Nasal cavity respiratory epithelium epithelial cell of viscerocranial mucosa (primary cell): ENCODE measurements at places on chromosomes 6 and 20. TPM values are rescaled to one million over a fixed set of nuclear protein-coding genes. Genes with fewer than 3 reads are reported as not detected.

Gene NOTCH4
- total RNA-seq: 0.28 and 0.34 TPM in 2 replicates

Gene BPIFB4
- not detected in 2 replicates for total RNA-seq

Gene COL20A1
- under 0.01 and 0.07 TPM in 2 replicates for total RNA-seq

Gene EPM2A
- total RNA-seq: 4.4 and 4.5 TPM in 2 replicates

Gene ID1
- total RNA-seq: 248 and 435 TPM in 2 replicates

Gene COL21A1
- 9.8 and 9.9 TPM in 2 replicates for total RNA-seq

Gene BPIFA1
- total RNA-seq: 24.0 TPM in 1 of 2 replicates, not detected in the other

Gene CCDC170
- under 0.01 and 0.07 TPM in 2 replicates for total RNA-seq

Gene KIF25
- not detected in 2 replicates for total RNA-seq

Gene LTA
- total RNA-seq: not detected in 2 replicates

Gene MAPK13
- total RNA-seq: 55.0 and 86.6 TPM in 2 replicates

Gene SPATA25
- total RNA-seq: 0.34 and 1.00 TPM in 2 replicates

Gene RALGAPB
- 32.5 and 51.0 TPM in 2 replicates for total RNA-seq

Gene TRIM26
- total RNA-seq: 42.4 and 71.5 TPM in 2 replicates

Gene TPX2
- total RNA-seq: 2.6 and 3.1 TPM in 2 replicates

Gene PHACTR2
- 36.5 and 76.6 TPM in 2 replicates for total RNA-seq

Gene CRISP2
- total RNA-seq: not detected in 2 replicates

Gene CLPSL1
- not detected in 2 replicates for total RNA-seq

Gene GUCA1A
- not detected in 2 replicates for total RNA-seq

Gene NMBR
- total RNA-seq: under 0.01 TPM in 1 of 2 replicates, not detected in the other

Gene C6orf58
- total RNA-seq: not detected in 2 replicates

Gene ITPR3
- 118 and 271 TPM in 2 replicates for total RNA-seq

Gene WFDC13
- total RNA-seq: not detected in 2 replicates

Gene PRKN
- total RNA-seq: 1.0 and 1.9 TPM in 2 replicates

Gene RAET1L
- total RNA-seq: 5.1 and 9.3 TPM in 2 replicates

Gene PPIL6
- total RNA-seq: 8.6 and 21.2 TPM in 2 replicates

Gene PSMB9
- total RNA-seq: 1.4 and 8.9 TPM in 2 replicates

Gene WFDC10A
- total RNA-seq: not detected in 2 replicates

Gene DUSP15
- total RNA-seq: 0.34 TPM in 1 of 2 replicates, not detected in the other

Gene IRAK1BP1
- total RNA-seq: 2.1 and 5.6 TPM in 2 replicates

Gene RPN2
- total RNA-seq: 224 and 279 TPM in 2 replicates

Gene ZSWIM1
- 3.8 and 5.2 TPM in 2 replicates for total RNA-seq

Gene OR12D1
- total RNA-seq: not detected in 2 replicates

Gene LPIN3
- 3.4 and 12.5 TPM in 2 replicates for total RNA-seq

Gene ESF1
- 26.3 and 32.9 TPM in 2 replicates for total RNA-seq

Gene REM1
- not detected in 2 replicates for total RNA-seq

Gene DCDC2
- total RNA-seq: 0.68 and 6.6 TPM in 2 replicates

Gene MEI4
- total RNA-seq: under 0.01 and 0.07 TPM in 2 replicates

Gene VIP
- under 0.01 and 0.14 TPM in 2 replicates for total RNA-seq

Gene KIF6
- under 0.01 and 0.21 TPM in 2 replicates for total RNA-seq

Gene SIRPB1
- total RNA-seq: not detected in 2 replicates

Gene GPR31
- total RNA-seq: not detected in 2 replicates

Gene KCNS1
- 0.64 and 1.0 TPM in 2 replicates for total RNA-seq

Gene TPBG
- 134 and 143 TPM in 2 replicates for total RNA-seq

Gene HFE
- 1.4 and 8.8 TPM in 2 replicates for total RNA-seq

Gene ZNF165
- 3.6 and 7.5 TPM in 2 replicates for total RNA-seq
